ENCODE measurements at places on chromosomes 1 and 21.

- DNase-seq, result no peak
Measured at GRCh38 chr1:2629627-2630497, 3.0 kb downstream of the MMEL1 start.

GRCh38 chr1:211376807-211377470, 50.3 kb downstream of the TRAF5 start:
- no peak for DNase-seq

DNA sequence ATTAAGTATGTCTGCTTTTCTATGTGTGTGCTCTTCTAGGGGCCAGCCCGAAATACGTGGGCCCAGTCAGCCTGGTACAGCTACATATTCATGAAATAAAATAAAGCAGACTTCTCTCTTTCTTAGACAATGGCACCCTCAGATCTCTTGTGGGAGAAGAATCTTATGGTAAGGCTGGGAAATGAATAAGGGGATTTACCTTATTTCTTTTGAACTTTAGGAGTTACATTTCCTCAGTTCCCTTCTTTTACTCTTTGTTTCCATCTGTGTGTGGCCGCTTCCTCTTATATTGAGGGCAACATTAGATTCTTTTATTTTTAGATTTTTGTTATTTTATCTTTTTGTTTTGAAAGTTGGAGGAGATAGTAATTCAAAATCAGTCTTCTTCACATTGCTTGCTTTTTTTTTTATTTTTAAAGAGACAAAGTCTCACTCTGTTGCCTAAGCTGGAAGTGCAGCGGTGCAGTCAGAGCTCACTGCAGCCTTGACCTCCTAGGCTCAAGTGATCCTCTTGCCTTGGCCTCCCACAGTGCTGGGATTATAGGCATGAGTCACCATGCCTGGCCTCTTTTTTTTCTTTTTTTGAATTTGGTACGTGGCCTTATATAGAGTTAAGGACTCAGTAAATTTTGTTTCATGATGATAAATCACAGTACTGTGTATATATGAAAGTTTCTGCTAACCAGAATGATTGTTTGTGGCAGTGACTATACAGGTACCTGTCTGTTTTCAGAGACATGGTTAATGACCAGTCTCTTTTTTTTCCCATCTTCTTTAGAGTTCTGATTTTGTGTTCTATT, 9.1 kb downstream of the LAMC1 start:
- DNase-seq, result no peak

- DNase-seq, result no peak
Measured at GRCh38 chr1:41933106-41933505, 14.4 kb upstream of the HIVEP3 start.

GRCh38 chr1:1093610-1093943, 19.5 kb upstream of the RNF223 start:
- DNase-seq, result peak; percentile 0

DNA sequence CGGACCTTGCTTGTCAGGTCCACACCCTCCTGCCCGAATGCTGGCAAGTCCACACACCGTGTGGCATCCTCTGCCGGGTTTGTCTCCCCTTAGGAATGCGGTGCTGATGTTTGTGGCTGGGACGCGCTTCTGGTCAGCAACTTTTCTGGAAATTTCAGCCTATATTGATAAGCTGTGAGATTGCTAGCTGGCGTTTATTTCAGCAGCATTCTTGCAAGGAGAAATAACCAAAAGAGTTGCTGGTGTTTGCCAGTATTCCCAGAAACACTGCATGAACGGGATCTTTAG, 601 bp downstream of the CEPT1 start:
- no peak for DNase-seq

DNA sequence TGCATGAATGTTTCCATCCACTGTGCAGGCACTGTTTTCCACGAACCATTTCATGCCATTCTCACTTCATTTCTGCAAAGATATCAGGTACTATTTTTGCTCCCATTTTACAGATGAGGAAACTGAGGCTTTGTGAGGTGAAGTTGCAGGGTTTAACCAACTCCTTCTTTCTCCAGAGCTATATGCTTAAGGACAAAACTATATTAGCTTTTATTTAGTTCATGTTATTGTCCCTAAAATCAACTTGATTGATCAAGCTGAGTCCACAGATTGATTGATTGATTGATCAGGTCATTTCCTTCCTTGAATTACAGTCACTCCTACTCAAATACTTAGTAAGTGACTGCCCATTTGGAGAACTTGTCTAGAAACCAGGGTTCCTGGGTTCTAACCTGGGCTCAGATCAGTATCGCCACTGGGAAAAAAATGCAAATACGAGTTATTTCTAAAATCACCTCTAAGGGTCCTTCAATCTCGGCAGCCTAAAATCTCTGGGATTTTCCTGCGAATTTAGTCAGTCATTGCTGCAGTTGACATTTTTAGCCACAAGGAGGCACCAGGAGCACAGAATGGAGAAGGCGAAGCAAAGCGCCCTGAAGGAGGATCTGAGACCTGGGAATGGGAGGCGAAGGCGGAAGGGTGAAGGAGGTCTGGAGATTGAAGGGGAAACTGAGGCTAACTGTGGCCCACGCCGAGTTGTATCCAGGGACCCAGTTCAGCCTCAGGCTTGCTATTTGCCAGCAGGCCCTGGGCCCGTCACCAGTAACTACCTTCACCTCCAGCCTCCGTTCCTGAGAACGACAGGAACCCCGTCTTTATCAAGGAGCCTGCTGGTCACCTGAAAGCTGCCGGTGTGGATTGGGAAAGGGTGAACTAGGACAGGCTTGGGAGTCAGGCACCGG, 14.3 kb upstream of the MUL1 start:
- peak; percentile 71 for DNase-seq

GRCh38 chr1:176066709-176067108, 140.4 kb downstream of the COP1 start:
- DNase-seq, result no peak

- no peak for DNase-seq
Measured at GRCh38 chr1:20867062-20867461, 80.0 kb upstream of the HP1BP3 start.

DNA sequence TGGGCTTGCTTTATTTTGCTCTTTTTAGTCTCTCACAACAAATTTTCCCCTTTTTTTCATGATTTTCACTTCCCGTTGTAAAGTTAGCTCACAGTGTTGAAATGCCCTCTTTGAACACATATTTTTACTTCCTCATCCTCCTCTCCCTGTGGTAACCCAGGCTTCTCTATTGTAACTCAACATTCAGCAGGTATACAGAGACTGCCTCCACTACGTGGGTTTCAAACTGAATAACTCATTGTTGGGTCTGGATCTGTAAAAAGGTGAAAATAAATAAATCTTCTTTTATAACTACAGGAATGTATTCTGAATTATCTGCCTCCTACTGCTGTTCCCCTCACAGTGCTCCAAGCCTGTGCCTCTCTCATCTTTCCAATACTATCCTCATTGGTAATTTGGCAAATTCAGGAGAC, 166.4 kb downstream of the RUNX1 start:
- DNase-seq, result no peak

- DNase-seq, result no peak
Measured at GRCh38 chr1:56575865-56576264, 3.5 kb downstream of the PLPP3 start.

GRCh38 chr1:116287341-116288200, 85.5 kb upstream of the ATP1A1 start:
- DNase-seq, result no peak

DNA sequence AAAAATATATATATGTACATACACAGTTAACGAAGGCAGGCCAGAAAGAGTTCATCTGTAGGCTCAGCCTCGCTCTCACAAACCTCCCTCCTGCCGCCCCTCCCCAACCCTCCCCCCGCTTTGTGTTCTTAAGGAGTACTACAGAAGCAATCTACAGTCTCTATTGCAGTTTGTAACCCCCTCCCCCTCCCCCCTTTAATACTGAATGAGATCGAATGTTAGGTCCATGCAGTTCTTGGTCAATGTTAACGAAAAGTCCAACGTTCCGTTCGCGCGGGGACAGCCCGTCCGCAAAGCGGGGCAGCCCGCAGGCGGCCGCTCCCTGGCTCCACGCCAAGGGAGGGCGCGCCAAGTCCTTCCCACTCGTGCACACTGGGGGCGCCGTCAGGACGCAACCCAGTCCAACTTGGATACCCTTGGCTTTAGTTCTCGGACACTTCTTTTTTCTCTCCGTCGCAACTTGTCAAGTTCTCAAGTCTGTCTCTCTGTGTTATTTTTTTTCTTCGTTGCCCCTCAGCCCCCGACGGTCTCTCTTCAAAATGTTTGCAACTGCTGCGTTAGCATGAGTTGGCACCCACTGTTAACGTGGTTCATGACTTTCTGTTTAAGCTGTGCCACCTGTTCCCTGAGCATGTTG, 2.2 kb downstream of the JUN start:
- peak; percentile 91 for DNase-seq

DNA sequence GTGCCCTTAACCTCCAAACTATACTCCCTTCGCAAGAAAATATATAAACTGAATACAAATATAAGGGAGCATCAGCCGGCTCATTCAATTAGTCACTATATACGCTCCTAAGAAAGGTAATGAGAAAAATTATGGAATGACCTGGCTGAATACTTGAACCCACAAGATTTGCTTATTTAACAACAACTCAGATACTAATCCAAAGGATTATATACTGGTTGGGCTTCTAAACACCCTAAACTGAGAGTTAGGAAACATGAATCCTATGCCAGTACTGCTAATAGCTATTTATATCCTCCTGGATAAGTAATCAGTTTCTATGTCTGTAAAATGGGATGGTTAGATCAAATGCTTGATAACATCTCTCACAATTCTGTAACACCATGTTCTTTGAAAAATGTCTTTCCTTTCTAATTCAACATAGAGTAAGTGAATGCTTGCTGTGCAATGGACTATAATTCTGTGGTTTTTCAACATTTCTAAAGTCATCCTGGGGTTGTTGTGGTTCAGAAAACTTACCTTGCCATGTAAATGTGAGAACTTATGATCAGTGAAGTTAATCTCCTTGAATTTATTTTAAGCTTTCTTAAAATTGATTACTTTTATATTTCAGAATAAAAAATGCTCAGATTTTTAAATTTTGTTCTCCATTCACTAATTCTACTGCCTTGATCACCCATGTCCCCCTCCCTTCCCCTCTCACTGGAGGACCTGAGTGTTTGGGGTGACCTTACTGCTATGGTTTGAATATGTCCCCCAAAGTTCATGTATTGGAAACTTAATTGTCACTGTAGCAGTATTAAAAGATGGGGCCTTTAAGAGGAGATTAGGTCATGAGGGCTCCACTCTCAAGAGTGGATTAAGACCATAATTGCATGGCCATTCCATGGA, 14.5 kb downstream of the DUSP10 start:
- DNase-seq, result no peak

DNA sequence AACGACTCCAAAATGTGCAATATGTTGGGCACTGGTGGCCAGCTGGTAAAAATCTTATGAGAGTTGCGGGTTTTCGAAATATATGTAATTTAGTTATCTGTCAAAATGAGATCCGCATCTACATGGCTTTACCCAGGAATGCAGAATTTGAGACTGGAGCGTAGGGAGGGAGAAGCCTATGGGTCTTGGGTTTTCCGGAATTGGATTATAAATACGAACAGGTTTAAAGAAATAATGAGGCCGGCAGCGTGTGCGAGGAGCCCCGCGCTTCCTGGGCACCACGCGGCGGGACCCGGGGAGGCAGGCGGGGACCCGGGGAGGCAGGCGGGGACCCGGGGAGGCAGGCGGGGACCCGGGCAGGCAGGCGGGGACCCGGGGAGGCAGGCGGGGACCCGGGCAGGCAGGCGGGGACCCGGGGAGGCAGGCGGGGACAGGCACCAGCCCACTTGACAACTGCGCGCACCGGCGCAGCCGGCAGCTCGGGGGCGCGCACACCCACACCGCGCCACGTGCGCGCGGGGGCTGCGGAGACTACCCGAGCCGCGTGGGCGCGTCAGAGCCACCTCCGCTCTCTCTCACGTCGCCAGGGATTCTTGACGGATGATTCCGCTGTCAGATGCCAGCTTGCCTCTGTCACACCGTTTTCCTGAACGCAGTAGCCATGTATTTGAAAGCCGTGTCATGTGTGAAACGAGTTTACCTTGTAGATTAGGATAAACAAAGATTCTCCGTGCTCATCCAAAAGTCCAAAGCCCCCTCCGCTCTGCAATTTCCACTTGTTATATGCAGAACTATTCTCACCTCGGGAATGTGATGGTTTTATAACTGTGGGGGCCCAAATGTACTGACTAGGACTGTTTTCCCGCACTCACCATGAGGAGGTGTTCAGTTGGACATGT, 54.3 kb upstream of the HNRNPU start:
- peak; percentile 64 for DNase-seq

DNA sequence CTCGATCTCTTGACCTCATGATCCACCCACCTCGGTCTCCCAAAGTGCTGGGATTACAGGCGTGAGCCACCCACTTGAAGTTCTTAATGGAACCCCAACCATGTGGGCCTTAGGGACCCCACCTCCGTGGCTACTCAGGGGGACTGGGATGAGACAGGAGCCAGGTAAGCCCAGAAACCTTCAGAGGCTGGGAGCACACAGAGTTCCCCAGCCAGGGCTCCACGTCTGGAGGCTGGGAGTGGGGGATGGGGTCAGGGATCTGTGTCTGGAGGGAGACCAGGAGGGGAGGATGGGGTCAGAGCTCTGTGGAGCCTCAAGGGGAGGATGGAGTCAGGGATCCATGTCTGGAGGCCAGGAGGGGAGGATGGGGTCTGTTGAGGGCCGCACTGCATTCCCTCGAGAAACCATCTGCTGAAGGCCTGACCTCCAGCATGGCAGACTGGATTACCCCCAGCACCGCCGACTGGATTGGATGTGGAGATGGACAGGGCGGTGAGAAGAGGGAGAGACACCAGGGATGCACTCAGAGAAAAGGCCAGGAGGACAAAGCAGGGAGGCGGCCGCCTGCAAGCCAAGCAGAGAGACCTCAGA, 2.1 kb upstream of the FTCD start:
- DNase-seq, result no peak

GRCh38 chr1:62090016-62090415, 104.6 kb upstream of the L1TD1 start:
- DNase-seq, result no peak

GRCh38 chr1:65398083-65398482, 22.4 kb upstream of the LEPR start:
- DNase-seq, result no peak

GRCh38 chr1:181398544-181398943, 84.8 kb upstream of the CACNA1E start:
- DNase-seq, result no peak

GRCh38 chr1:166062421-166063070, 104.3 kb downstream of the FAM78B start:
- no peak for DNase-seq

- DNase-seq, result no peak
Measured at GRCh38 chr1:61486783-61487536, 238.0 kb downstream of the TM2D1 start.
